ENCODE measurements at places on chromosomes 1 and 21. TPM values are rescaled to one million over a fixed set of nuclear protein-coding genes. Genes with fewer than 3 reads are reported as not detected.
A peak's percentile ranks its signal among the peaks of the same experiment; 100 is the strongest.

Gene CD101
- 0.74 TPM for total RNA-seq

Gene THEMIS2
- total RNA-seq: 4.9 TPM

Gene TXNIP
- 753 TPM for total RNA-seq

Gene LIN28A
- total RNA-seq: not detected

Gene STPG1
- 4.9 TPM for total RNA-seq

Gene CD48
- 1.3 TPM for total RNA-seq

DNA sequence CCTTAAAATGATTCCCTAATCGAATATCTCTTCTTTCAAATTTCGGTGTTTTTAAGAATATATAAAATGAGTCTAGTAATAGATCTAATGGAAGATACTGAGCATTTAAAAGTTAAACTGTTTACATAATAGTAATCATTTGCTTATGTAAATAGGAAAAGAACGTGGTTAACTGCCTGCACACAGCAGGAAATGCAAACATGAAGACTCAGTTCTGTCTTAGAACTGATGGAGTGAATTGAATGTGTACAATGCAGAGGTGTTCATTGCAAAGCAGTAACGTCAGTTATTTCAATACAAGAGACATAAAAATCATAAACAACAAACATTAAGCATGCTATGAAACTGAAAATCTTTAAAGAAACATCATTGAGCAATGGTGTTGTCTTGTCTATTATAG lies 359.4 kb upstream of the ADAMTS5 start:
- no peak for DNase-seq
- H3K4me1 ChIP-seq: no peaks in the 10 kb centered on the region
- no peaks in the 10 kb centered on the region for H3K36me3 ChIP-seq
- H3K27ac ChIP-seq: no peak overlapping the region

DNA sequence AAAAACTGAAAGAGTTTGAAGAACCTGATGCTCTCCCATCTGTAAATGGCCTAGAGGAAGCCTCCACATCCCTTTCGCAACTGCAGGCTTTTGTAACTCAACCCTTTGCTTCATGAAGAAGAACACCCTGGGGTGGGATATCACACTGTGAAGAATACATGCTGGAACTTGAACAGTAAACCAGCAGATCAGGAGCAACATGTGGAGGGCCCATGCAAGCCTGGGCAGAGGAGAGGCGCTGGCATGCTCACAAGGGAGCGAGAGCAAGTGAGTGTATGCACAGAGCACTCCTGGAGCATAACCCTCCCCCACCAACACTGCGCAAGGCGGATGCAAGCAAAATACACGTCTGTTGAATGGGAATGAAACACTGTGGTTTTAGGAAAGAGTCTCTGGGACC lies 24.6 kb upstream of the SPAG17 start:
- H3K36me3 ChIP-seq: no peaks in the 10 kb centered on the region
- no peaks in the 10 kb centered on the region for H3K4me1 ChIP-seq
- H3K27ac ChIP-seq: no peak overlapping the region

- peak; percentile 12 for DNase-seq
- H3K4me3 ChIP-seq: no peak overlapping the region
- H3K4me1 ChIP-seq: no peaks in the 10 kb centered on the region
- H3K27ac ChIP-seq: no peak overlapping the region
- H3K36me3 ChIP-seq: no peaks in the 10 kb centered on the region
Observed at GRCh38 chr1:48823168-48823567, 46.5 kb upstream of the BEND5 start.

DNA sequence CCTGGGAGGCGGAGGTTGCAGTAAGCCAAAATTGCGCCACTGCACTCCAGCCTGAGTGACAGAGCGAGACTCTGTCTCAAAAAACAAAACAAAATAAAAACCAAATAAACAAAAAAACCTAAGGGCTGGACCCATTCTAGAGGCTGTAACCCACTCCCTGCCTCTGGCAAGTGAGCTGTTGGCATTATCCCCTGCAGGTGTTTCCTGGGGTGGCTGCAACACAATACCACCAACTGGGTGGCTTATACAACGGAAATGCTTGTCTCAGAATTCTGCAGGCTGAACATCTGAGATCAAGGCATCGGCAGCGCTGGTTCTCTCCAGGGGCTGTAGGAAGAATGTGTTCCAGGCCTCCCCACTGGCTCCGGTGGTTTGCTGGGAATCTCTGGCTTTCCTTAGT lies 15.2 kb downstream of the LRRC38 start:
- no peak overlapping the region for H3K4me3 ChIP-seq
- no peaks in the 10 kb centered on the region for H3K4me1 ChIP-seq
- H3K27me3 ChIP-seq: peaks cover 14% of the 10 kb centered on the region
- DNase-seq: no peak
- no peak overlapping the region for H3K27ac ChIP-seq
- H3K36me3 ChIP-seq: no peaks in the 10 kb centered on the region

DNA sequence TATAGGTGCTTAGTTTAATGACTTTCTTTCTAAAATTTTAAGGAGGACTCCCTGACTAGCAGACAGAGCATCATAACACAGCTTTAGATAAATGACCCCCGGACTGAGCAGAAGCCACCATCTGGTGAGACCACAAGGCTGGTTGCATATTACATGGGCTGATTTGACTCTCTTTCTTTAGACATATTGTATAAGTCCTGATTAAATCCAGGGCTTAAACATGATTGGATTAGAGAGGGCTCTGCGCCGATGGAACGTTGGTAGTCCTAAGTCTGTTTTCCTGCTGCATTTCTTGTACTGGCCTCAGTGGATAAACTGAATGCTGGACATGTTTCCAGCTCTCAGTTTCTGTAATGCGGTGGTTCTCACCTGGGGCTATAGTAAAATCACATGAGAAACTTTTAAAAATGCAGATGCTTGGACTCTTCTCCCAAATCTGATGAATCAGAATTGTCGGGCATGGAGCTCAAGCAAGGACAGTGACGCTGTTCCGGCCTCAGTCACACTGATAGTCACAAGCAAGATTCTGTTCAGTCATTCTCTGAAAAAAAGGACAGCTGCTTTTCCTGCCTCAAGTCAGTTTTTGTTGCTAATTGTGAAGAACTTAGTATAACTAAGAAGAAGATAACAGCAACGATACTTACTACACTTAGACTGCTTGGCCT lies 16.6 kb downstream of the DDI2 start:
- DNase-seq: no peak
- peaks cover 96% of the 10 kb centered on the region for H3K36me3 ChIP-seq
- no peak overlapping the region for H3K27ac ChIP-seq
- no peak overlapping the region for H3K4me3 ChIP-seq
- peaks cover 12% of the 10 kb centered on the region for H3K4me1 ChIP-seq

DNA sequence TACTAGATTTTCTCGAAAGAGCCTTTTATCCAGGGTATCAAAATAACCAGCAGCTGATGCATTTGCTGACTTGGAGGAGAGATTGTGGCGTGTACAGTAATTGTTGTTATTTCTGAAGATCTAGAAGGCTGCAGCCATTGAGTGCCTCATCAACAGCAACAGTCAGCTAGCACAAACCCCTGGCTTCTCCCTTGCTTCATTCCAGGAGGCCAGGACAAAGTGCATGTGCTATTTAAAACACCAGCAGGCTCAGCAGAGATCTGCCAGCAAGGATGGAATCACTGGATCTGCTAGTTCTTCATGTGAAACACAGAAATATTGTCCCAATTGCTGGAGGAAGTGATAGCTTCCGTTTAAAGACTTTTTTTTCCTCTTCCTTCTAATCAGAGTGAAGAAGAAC lies 2.8 kb upstream of the NGF start:
- H3K4me3 ChIP-seq: no peak overlapping the region
- DNase-seq: no peak
- peaks cover 17% of the 10 kb centered on the region for H3K27me3 ChIP-seq
- H3K4me1 ChIP-seq: peaks cover 56% of the 10 kb centered on the region
- H3K36me3 ChIP-seq: no peaks in the 10 kb centered on the region

DNA sequence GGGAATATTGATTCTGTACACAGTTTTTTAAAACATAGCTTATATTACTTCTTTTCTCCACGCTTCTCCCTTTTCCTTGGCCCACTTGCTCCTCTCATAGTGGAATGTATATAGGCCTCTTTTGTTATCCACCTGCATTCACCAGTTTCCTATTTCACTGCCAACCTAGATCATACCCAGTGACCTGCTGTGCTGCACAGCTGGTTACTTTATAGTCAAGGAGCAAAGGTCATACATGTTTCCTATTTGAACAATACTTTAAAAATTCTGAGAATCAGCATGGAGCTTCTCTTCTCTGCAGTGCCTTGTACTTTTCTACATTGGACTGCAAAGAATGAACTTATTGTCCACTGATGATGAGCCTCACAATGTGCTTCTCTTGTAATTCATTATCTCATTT lies 4.3 kb upstream of the SLC35D1 start:
- no peak overlapping the region for H3K4me3 ChIP-seq
- H3K36me3 ChIP-seq: no peaks in the 10 kb centered on the region
- no peak overlapping the region for H3K27ac ChIP-seq
- H3K4me1 ChIP-seq: peaks cover 8% of the 10 kb centered on the region
- H3K27me3 ChIP-seq: no peaks in the 10 kb centered on the region
- DNase-seq: no peak
